ENCODE measurements at places on chromosomes 5 and 9. TPM values are rescaled to one million over a fixed set of nuclear protein-coding genes. Genes with fewer than 3 reads are reported as not detected.

Gene SLC45A2
- total RNA-seq, result not detected

Gene F2RL2
- total RNA-seq, result 20.2 TPM

Gene IFNB1
- total RNA-seq, result not detected

Gene AIF1L
- total RNA-seq, result 1.0 TPM

All from SJCRH30 (cell line).